ENCODE measurements at places on chromosomes 1 and 21. TPM values are rescaled to one million over a fixed set of nuclear protein-coding genes. Genes with fewer than 3 reads are reported as not detected.

- DNase-seq: no peak
Observed at GRCh38 chr1:48294656-48295055, 72.1 kb downstream of the SLC5A9 start.

- no peak for DNase-seq
Observed at GRCh38 chr1:177928194-177928593, 41.7 kb downstream of the SEC16B start.

GRCh38 chr1:91171898-91172297, 150.1 kb upstream of the ZNF644 start:
- peak; percentile 64 for DNase-seq

DNA sequence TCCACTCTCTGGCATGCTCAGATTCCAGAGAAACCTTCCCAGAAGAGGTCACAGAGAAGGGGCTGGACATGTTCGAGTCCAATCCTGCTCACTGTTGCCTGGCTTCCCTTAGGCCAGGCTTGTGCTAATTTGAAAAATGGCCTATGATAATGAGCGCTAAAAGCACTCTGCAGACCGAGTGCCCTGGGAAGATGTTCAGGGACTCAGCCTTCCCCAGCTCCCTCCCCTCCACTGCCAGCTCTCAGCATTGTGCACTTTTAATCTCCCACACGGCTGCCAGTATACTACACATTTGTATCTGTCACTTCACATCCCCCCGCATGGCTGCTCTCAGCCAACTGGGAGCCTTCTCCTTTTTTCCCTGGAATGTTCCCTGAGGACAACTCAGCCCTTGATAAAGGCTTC, 24.1 kb downstream of the FAM163A start:
- no peak for DNase-seq

DNA sequence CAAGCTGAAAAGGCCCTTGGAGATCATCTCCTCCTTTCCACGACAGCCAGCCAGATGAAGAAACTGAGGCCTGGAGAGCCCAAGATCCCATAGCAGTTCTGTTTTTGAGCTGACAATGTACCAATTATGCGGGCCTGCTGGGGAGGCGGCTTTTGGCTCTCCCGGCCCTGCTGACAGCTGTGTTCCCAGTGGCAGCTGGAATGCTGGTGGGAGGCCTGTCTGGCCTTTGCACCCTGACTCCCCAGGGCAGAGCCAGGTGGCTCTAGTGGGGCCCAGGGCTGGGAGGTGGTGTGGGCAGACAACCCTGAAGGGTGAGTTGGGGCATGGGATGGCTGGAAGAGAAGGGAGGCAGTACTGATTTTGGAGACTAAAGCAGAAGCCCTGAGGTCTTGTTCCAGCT, 30.7 kb upstream of the WASF2 start:
- no peak for DNase-seq

- no peak for DNase-seq
Observed at GRCh38 chr1:218346391-218347204, 1.5 kb downstream of the TGFB2 start.

DNA sequence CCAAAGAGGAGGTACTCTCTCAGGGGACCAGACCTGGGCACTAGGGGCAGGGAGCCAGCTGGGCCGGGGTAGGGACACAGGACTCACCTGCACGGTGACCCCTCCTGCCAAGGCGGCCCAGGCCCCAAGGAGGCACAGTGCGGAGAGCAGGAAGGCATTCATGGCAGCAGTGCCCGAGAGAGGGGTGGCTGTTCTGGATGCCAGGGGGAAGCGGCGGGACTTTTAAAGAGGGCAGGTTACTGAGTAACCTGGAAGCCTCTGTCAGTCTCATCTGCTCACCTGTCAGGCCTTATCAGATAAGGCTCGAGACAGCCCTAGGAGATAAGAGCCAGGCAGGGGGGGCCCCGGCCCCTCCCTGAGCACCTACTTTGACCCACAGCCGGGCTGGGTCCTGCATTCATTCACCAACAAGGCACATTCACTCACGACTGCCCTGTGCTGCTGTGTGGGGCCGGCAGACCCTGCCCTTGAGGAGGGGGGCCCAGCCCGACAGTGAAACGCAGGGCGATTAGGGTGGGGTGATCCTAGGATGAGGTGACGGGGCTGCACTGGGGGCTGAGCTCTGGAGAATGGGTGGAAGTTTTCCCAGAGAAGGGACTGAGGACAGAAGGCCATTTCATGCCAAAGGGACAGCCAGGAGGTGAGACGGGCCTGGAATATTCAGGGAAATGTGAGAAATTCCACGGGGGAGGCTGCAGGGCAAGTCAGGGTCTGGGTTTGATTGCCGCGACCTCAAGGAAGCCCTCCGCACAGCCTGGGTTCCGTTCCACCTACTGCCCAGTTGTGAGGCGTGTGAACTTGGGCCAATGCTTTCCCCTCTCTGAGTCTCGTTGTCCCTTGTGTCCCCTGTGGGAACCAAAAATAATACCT, at the start of gene GUCA2A:
GUCA2A (minus strand) TSS at position 195 of the 870 bp plus-strand sequence; CDS start at position 162, 33 bp downstream.
- no peak for DNase-seq

DNA sequence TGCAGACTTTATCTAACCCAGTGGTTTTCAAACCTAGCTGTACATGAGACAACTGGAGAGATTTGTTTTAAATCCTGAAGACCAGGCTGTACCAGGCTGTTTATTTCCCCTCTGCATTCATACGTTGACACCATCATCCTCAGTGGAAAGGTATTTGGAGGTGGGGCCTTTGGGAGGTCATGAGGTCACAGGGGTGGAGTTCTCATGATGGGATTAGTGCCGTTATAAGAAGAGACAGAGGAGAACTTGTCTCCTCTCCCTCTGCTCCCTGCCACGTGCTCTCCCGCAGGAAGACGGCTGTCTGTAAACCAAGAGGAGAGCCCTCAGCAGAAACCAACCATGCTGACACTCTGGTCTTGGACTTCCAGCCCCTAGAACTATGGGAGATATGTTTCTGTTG, 165.4 kb downstream of the ADSS2 start:
- DNase-seq: no peak

DNA sequence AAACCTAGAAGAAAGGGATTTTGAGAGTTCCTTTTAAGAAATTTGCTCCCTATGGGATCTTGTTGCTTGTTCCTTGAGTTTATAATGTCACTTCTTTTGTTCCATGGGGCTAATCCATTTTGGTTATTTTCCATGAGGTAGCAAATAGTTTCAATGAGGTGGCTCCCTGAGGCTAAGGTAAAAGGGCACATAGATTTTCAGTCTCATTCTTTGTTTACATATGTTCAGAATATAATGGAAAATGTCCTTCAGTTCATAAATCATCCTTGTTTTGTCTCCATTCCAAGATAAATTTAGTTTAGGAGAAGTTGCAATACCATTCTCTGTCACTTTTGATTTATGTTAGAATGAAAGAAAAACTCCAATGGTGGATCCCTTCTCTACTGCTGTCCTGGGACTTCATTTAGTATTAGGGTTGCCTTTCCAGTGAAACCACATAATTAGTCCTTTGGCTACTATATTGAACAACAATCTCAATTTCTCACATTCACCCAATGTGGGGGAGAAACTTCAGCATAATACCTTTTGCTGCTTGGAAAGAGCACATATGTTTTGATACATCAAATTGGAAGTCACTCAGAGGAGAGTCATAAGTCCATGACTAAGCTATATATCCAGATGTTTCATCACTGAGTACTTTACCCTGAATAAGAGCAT, 80.9 kb upstream of the ADAMTS5 start:
- DNase-seq: no peak

- no peak for DNase-seq
Observed at GRCh38 chr1:155424091-155424490, 103.4 kb downstream of the RUSC1 start.

DNA sequence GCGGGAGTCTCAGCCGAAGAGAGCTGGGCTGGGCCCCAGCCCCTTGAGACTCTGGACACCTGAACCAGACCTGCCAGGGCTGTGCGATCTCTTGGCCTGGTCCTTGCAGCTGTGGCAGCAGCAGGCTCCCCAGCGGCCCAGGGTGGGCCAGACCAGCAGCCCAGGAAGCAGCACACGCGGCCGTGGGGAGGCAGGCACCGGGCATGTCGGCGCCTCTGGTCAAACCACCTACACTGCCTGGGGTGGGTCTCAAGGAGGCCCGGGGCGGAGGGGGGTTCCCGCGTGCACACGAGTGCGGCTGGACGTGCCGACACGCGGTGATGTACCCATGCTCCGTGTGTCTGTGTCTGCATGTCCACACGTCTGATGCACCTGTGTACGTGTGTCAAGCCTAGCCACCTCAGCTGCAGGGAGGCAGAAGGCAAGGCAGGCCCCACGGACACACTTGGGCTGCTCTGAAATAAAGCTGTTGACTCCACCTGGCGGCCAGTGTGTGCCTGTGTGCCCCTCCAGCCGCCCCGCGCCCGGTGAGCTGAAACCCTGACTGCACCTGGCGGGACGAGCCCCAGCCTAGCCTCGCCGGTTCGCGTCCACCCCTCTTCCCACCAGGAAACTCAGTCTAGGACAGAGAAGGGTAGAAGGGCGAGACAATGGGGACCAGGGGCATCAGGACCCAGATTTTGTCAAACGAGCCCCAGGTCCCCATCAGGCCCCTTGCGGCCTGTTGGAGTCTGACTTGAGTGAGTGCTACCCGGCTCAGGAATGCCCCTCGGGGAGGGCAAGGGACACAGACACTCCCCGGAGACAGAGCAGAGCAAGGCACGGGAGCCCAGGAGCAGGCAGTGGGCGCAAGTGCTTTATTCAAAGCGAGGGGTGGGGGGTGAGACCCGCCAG, 11.6 kb downstream of the SCNN1D start:
- DNase-seq: peak; percentile 93

- no peak for DNase-seq
Observed at GRCh38 chr21:31479714-31480113, 135.7 kb upstream of the TIAM1 start.

GRCh38 chr1:45883658-45884057, 80.2 kb downstream of the MAST2 start:
- no peak for DNase-seq

- no peak for DNase-seq
Observed at GRCh38 chr1:29052100-29052499, 71.6 kb downstream of the TMEM200B start.

- no peak for DNase-seq
Observed at GRCh38 chr1:183569801-183570200, 20.5 kb downstream of the NCF2 start.

- no peak for DNase-seq
Observed at GRCh38 chr1:67766141-67766978, 66.9 kb downstream of the GNG12 start.

DNA sequence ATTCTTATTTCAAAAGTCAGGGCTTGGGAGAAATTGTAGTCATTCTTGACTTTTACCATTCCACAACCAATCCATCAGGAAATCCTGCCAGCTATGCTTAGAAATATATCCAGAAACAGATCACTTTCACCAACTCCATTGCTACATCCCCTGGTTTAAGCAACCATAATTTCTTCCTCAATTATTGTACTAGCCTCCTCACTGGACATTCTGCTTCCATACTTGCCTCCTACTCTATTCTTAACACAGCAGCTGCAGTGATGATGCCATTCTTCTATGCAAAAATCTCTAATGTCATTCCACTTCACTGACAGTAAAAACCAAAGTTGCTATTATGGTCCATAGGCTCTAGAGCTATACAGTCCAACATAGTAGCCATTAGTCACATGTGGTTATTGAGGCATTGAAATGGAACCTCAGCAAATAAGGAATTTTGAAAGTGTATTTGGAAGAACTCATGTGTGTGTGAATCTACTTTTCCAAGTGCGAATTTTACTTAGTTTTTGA, 110.7 kb upstream of the KIAA0040 start:
- no peak for DNase-seq

GRCh38 chr1:204076891-204077290, 4.0 kb downstream of the SOX13 start:
- no peak for DNase-seq

DNA sequence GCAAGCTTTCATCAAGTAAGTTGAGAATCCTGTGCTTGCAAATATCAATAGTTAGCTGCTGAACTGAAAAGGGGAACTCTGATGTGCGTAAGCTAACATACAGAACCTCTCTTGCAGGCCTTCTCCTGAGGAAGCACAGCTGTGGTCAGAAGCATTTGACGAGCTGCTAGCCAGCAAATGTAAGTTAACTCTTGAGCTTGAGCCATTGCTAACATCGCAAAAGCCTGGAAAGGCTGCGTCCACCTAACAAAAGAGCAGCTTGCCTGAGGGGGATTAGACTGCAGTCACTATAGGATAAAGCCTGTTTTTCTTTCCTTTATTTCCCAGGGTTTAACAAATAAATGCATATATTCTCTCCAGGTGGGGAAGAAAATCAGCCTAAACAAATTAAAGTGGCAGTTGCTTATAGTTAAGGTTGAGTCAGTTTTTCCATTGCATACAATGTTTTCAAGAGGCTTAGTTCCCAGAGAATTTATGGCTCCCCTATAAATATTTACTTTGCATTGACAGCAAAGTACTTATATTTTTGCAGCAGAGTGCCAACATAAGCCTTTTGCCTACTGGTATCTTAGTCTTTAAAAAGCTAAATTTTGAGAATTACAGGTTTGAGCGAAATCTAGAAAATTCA, 1.5 kb downstream of the RGS2 start:
- no peak for DNase-seq

DNA sequence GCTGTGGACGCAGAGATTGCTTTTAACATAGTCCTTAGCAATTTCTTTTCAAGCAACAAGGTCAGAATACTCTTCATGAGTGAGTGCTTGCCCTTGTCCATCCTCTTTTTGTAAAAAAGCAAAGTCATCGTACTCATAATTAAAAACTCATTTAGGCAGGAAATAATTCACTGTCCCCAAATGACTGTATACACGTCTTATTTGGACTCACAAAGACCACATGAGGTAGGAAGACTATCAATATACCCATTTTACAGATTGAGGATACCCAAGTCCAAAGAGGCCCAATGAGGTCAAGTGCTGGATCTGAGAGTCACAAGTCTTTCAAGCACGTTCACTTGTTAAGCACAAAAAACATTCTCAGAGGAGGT, 13.2 kb downstream of the ITPKB start:
- no peak for DNase-seq

DNA sequence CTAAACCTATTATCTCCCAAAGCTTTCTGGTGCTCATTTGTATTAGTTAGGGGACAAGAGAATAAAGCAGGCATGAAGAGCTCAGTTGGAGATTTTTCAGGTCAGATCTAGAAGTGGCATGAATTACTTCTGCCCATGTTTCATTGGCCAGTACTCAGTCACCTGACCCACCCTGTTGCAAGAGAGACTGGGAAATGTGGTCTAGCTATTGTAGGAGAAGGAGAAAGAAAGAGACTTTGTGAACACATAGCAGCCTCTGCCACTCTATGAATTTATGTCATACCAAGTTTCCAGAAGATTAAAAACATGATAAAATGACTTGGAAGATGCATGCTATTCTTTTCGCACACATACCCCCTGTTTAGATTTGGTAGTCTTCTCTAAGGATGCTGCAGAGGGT, 302.3 kb upstream of the RUNX1 start:
- DNase-seq: peak; percentile 29

- no peak for DNase-seq
Observed at GRCh38 chr1:186375929-186376319, 286 bp downstream of the ODR4 start.

- DNase-seq: no peak
Observed at GRCh38 chr1:234325878-234326496, 47.3 kb upstream of the COA6 start.

The NPHS2 gene
- not detected for total RNA-seq

The SELENON gene
- 37.8 TPM for total RNA-seq

The SLC44A3 gene
- total RNA-seq: 0.83 TPM

The SMIM34 gene
- not detected for total RNA-seq

The SERPINC1 gene
- total RNA-seq: not detected

The HPCAL4 gene
- total RNA-seq: not detected

The TMEM81 gene
- 2.1 TPM for total RNA-seq

The NR5A2 gene
- 4.0 TPM for total RNA-seq

The PRELP gene
- 169 TPM for total RNA-seq

The OR6K3 gene
- not detected for total RNA-seq

The NPR1 gene
- total RNA-seq: 24.9 TPM

The LYPD8 gene
- 0.57 TPM for total RNA-seq

The ANKRD35 gene
- total RNA-seq: 10.4 TPM

The HAPLN2 gene
- total RNA-seq: 0.83 TPM

The SUSD4 gene
- total RNA-seq: 1.7 TPM

All from esophagus muscularis mucosa (tissue), 4 donors.